ENCODE measurements at places on chromosomes 16 and 17. TPM values are rescaled to one million over a fixed set of nuclear protein-coding genes. Genes with fewer than 3 reads are reported as not detected.
A peak's percentile ranks its signal among the peaks of the same experiment; 100 is the strongest.

GRCh38 chr16:85947230-85948137 is 48.5 kb downstream of the IRF8 start:
- DNase-seq: no peak

GRCh38 chr16:14392960-14393359 is 237.1 kb downstream of the PARN start:
- no peak for DNase-seq

DNA sequence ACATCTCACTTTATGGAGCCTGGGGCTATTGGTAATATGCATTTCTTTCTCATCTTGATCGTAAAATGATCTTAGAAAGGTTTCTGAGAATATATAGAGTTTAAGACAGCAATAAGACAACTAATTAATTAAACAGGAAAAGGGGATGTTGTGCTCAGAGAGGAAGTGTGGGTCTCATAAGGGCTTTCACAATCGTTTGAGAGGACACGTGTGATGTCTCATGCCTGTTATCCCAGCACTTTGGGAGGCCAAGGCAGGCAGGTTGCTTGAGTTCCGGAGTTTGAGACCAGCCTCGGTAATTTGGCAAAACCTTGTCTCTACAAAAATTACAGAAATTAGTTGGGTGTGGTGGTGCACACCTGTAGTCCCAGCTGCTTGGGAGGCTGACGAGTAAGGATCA is 295.6 kb downstream of the WWOX start:
- DNase-seq: no peak

ALOX12 gene
- 2.1 TPM for polyA plus RNA-seq

GRCh38 chr16:55175389-55175788 is 148.6 kb upstream of the IRX6 start:
- DNase-seq: no peak

- no peak for DNase-seq
Measured at GRCh38 chr17:40813804-40814203, 8.6 kb downstream of the KRT10 start.

DNA sequence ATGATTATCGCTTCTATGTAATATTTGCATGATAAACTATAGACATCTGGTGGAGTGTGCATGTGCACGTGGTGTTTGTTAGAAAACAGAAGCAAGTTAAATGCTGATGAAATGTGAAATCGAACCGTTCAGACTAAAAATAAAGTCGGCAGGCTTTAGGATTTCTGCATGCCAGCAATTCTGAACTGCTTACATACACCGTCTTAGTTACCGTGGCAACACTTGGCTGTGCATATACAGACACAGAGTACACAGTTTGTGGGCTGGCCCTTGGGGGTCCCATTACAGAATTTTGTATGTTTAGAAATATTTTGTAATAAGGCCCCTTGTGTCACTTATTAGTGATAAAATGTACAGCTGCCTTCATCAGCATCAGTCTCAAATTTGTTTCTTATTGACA is 605.5 kb downstream of the RBFOX1 start:
- peak; percentile 21 for DNase-seq

DNA sequence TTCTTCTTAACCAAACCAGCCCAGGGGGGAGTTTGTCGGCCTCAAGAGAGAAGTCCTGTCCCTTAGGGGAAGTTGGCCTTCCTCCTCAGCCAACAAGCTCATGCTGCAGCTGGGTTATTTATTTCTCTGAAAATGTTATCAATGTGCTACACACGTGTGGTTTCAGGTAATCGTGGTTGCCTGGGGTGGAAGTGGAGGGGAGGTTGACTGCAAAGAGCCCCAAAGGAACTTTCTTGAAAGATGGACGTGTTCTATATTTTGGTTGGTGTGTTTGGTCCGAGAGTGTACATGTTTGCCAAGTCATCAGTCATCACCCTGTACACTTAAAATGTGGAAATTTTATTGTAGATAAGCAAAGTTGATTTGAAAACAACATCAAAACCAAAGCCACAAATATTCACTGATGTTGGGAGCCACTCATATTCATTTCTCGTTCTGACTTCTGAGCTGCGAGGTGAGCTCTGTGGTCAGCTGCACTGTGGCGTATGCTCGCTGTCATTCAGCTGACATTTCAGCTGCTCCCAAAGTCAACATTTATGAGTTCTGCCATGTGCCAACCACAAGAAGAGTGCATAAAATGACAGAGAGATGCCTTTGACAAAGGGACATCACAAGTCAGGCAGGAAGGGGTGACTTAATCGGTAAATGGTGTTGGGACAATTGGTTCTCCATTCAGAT is 26.5 kb upstream of the ADGRG1 start:
- DNase-seq: no peak
